Esophagus muscularis mucosa (tissue), 4 donors: ENCODE measurements at places on chromosomes 13 and 19. TPM values are rescaled to one million over a fixed set of nuclear protein-coding genes. Genes with fewer than 3 reads are reported as not detected.
A peak's percentile ranks its signal among the peaks of the same experiment; 100 is the strongest.

CEACAM19 gene
- total RNA-seq = 2.5 TPM

FCER2 gene
- total RNA-seq = not detected

DNA sequence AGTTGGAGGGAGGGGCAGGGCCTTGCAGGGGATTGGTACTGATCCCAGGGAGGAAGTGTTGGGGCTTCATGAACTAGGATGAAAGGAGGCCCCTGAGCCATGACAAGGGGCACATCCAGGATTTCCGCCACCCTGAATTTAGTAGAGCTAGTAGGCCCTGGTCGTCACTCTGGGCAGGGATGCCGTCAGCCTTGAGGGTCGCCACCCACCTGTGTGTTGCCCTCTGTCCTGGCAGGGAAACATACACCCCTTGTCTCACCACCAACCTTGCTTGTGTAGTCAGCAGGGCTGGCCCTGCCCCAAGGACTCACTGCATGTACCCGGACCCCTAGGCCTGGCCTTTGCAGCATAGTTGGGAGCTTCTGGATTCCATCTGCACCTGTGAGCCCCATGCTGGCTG is 9.4 kb upstream of the QTRT1 start:
- peaks cover 18% of the 10 kb centered on the region for H3K4me1 ChIP-seq
- H3K27me3 ChIP-seq = no peaks in the 10 kb centered on the region
- no peak for DNase-seq
- no peak overlapping the region for H3K27ac ChIP-seq

DNA sequence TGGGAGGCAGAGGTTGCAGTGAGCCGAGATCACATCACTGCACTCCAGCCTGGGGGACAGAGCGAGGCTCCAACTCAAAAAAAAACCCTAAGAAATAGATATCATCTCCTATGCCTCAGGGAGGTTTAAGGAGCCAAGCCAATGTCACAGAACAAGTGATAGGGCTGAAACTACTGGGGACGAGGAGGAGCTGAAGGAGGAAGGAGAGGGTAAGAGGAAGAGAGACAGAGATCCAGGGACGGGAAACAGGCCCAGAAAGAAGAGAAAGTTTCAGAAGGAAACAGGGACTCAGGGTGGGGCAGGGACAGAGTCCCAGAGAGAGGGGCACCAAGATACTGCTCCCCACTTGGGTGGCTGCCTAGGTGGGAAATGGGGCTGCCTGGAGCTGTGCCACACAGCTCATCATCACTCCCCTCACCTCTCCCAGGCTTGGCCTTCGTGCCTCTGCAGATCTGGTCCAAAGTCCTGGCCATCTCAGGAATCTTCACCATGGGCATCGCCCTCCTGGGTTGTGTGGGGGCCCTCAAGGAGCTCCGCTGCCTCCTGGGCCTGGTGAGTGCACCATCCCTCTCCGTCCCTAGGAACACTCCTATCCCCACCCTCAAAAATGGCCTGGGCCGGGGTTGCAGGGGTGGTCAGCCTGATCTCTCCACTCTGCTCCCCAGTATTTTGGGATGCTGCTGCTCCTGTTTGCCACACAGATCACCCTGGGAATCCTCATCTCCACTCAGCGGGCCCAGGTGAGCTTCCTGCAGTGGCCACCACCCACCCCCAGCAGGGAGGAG is 1.5 kb downstream of the CD37 start:
- H3K27me3 ChIP-seq = no peaks in the 10 kb centered on the region
- peak; percentile 75 for DNase-seq
- no peak overlapping the region for H3K4me3 ChIP-seq

DNA sequence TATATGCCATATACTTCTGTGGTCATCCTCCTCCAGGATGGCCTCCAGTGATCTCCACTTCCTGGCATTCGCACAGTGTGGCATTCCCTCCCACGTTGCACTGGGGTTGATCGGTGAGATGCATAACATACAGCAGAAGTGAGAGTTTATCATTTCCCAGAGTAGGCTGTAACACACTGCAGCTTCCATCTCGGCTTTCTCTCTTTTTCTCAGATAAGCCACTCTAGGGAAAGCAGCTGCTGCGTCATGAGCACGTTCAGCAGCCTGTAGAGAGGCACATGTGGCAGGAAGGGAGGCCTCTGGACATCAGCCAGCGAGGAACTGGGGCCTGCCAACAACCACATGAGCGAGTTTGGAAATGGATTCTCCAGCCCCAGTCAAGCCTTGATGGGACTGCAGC is 807.1 kb downstream of the DIAPH3 start:
- H3K4me3 ChIP-seq = no peak overlapping the region
- no peak for DNase-seq
- H3K27ac ChIP-seq = no peak overlapping the region
- no peaks in the 10 kb centered on the region for H3K36me3 ChIP-seq
- peaks cover 21% of the 10 kb centered on the region for H3K4me1 ChIP-seq
- no peaks in the 10 kb centered on the region for H3K27me3 ChIP-seq

DNA sequence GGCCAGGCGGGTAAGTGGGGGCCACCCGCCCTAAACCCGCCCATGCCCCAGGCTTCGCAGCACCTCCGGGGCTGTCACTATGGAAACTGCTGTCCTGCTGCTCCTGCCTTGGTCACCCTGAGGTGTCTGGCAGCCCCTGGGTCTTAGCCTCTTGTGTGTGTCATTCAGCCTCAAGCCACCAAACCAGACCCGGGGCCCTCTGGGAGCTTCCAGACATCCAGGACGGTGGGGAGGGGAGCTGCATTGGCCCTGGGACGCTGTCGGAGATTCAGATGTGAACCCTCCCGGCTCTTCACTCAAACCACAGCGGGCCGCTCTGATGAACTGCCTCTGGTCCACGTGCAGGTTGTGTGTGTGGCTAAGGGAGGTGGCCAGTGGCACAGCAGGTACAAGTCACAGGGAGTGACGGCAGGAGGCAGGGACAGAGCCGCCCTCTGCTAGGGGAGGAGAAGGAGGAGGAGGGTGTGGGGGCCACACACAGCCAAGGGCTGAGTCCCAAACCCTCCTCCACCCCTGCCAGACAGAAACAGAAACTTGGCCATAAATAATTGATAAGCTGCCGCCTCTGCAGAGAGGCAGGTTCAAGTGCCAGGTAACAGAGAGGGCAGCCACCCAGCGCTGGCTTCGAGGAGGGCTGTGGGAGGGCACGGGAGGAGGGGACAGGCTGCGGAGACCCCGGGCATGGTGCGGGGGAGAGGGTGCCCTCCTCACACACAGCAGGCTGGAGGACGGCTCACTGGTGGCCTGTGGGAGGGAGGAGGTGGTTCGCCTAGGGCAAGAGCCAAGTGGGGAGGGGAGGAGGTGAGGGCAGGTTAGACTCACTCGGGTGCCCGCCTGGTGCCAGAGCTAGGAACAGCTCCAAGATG is 8.0 kb downstream of the NANOS3 start:
- H3K27ac ChIP-seq = no peak overlapping the region
- no peaks in the 10 kb centered on the region for H3K27me3 ChIP-seq

DNA sequence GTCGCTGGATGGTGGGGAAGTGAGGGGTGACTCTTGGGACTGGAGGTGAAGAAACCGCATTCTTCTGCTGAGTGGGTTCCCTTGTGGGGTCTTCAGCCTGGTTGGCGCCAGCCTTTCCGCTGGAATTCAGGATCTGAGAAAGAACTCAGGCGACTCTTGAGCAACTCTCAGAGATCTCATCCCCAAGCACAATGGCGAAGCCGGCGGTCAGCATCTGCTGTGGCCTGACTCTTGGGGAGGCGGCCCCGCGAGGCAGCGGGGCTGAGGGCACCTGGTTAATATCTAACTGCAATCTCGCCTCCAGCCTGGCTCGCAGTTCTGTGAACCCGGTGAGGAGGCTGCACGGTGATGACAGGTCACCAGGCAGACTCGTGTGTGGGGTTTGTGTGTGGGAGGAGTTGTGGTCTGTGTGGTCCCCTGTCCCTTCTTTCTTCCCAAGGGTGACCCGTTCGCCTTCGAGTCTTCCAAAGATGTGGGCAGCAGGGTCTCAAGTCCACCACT is 883 bp downstream of the ZNF441 start:
- no peak for DNase-seq
- H3K36me3 ChIP-seq = no peaks in the 10 kb centered on the region
- H3K27me3 ChIP-seq = no peaks in the 10 kb centered on the region
- peaks cover 18% of the 10 kb centered on the region for H3K4me1 ChIP-seq
- peak overlapping the region; percentile 91 for H3K27ac ChIP-seq

- DNase-seq = no peak
- peaks cover 22% of the 10 kb centered on the region for H3K4me1 ChIP-seq
- no peak overlapping the region for H3K27ac ChIP-seq
- H3K27me3 ChIP-seq = peaks cover 44% of the 10 kb centered on the region
- no peaks in the 10 kb centered on the region for H3K36me3 ChIP-seq
- no peak overlapping the region for H3K4me3 ChIP-seq
Observed at GRCh38 chr19:42178791-42179674, 38.4 kb downstream of the DEDD2 start.

DNA sequence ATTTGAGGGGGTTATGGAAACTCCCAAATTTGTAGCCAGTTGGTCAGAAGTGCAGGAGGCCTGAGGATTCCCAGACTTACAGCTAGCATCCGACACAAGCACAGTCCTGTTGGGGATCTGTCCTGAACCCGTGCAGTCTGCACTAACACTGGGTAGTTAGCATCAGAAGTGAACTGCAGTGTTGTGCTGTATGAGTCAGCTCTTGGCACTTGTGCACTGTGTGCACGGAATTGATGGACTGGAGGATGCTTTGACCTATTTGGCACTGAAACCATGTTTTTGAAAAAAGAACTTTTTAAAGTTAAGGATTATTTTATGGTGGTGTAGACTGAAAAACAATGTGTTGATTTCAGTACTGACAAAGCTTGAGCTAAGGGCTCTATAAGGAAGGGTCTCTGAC is 279.0 kb downstream of the NHLRC3 start:
- no peak for DNase-seq
- peaks cover 41% of the 10 kb centered on the region for H3K4me1 ChIP-seq
- H3K4me3 ChIP-seq = no peak overlapping the region
- H3K27ac ChIP-seq = peak overlapping the region; percentile 46
- H3K36me3 ChIP-seq = no peaks in the 10 kb centered on the region
- no peaks in the 10 kb centered on the region for H3K27me3 ChIP-seq

DNA sequence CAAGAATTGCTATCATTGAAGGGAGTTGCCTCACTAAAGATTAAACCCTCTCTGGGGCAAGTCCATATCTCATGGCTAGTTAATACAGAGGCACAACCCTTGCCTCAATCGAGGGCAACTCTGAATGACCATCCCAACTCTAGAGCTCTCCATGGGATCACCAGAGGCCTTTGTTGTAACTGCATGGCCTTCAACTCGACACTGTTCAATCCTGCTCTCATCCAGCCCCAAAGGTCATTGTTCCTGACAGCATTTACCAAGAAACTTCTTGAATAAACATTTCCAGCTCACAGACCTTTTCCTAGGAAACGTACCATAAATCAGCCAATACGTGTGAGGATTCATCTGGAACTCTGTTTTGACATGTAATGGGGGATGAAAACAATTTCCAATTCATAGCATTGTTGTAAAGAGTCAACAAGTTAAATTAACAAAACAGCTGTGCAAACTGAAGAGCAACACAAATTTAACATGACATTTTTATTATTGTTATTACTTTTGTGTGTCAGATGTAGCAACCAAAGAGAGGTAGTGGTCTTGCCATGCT is 452.7 kb downstream of the SUCLA2 start:
- no peak for DNase-seq
- H3K27me3 ChIP-seq = no peaks in the 10 kb centered on the region
- no peak overlapping the region for H3K4me3 ChIP-seq
- H3K4me1 ChIP-seq = peaks cover 18% of the 10 kb centered on the region
- H3K27ac ChIP-seq = no peak overlapping the region
